ENCODE measurements at places on chromosomes 6 and 20. TPM values are rescaled to one million over a fixed set of nuclear protein-coding genes. Genes with fewer than 3 reads are reported as not detected.

- H3K27ac ChIP-seq: no peak overlapping the region
- no peaks in the 10 kb centered on the region for H3K36me3 ChIP-seq
- no peaks in the 10 kb centered on the region for H3K4me1 ChIP-seq
- H3K4me3 ChIP-seq: no peak overlapping the region
- H3K27me3 ChIP-seq: no peaks in the 10 kb centered on the region
Observed at GRCh38 chr6:1494671-1495070, 105.3 kb downstream of the FOXF2 start.

DNA sequence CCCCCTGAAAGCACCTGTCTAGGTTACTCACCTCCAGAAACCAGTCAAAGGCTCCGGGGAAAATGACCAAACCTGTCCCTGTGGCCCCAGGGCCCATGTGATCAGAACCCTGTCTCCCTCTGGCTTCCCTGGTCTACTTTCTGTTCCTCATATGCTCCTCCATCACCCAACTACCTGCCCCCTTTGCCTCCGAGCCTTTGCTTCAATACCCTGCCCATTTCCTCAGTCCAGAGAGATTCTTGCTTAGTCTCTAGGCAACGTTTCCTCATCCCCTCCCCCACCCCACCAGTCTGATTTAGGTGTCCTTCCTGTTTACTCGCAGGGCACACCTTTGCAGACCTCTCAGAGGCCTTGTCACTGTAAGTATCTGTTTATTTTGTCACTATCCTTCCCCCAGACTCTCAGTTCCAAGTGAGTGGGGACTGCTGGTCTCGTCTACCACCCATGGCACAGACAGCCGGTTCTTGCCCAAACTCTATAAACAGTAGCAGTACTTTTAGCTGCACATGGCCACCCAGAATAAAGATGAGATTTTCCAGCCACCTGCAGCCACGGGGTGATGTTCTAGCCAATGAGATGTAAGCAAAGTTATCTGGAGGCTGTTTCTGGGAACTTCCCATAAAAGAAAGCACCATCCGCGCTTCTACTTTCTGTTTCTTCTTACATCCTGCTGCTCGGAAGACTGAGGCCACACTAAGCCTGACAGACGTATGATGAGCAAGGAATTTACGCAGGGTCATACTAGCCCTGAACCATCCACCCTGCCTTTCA lies 13.3 kb downstream of the ELOVL5 start:
- no peaks in the 10 kb centered on the region for H3K36me3 ChIP-seq
- H3K4me1 ChIP-seq: no peaks in the 10 kb centered on the region
- no peak overlapping the region for H3K4me3 ChIP-seq
- no peak for DNase-seq
- H3K27ac ChIP-seq: no peak overlapping the region

- H3K36me3 ChIP-seq: no peaks in the 10 kb centered on the region
- no peak overlapping the region for H3K4me3 ChIP-seq
Observed at GRCh38 chr20:52269321-52269720, 77.7 kb upstream of the ZFP64 start.

CST2 gene
- total RNA-seq: not detected

VWA7 gene
- 4.9 TPM for total RNA-seq

Measured in pancreas (tissue), 10 donors.